Myocyte (in vitro differentiated cells): ENCODE measurements at places on chromosomes 6 and 20. TPM values are rescaled to one million over a fixed set of nuclear protein-coding genes. Genes with fewer than 3 reads are reported as not detected.

The DZANK1 gene
- 0.32 and 1.1 TPM in 2 replicates for total RNA-seq

The CCM2L gene
- total RNA-seq = not detected in 2 replicates

The MLIP gene
- 5.2 and 18.3 TPM in 2 replicates for total RNA-seq

The MCCD1 gene
- not detected in 2 replicates for total RNA-seq

- DNase-seq = no peak
Measured at GRCh38 chr6:169991913-169992312, 240.5 kb downstream of the ERMARD start.

DNA sequence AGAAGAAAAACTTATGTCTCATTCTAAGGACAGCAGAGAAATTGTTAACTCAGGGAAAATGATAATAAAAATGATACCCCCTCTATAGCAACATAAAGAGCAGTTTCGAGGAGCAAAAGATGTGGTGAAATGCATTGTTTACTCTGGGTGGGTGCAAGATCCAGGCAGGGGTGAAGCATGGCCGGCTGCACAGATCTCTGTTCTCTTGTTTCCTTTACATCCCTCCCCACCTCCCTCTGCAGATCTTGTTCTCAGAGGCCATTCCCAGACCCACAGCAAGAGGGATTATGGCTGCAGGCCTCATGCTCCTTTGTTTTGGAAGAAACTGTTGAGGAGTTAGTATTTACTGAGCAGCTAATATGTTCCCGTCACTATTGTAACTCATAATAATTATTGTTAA, 1.8 kb downstream of the BTN3A1 start:
- no peak for DNase-seq

DNA sequence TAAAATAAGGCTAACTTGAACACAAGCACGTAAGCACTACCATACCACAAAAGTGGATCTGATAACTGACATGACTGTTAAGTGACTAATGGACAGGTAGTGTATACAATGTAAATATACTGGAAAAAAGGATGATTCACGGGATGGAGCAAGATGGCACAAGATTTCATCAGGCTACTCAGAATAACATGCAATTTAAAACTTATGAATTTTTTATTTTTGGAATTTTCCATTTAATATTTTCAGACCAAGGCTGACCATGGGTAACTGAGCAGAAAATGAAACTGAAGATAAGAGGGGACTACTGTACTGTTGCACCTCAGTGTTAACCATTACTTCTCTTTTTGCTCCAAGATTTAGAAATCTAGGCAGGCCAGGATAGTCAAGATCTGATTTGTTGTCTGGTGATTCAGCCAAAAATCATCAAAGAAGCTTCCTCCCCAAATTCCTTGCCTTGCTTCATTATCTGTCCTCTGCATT, 45.4 kb downstream of the TPBG start:
- no peak for DNase-seq

DNA sequence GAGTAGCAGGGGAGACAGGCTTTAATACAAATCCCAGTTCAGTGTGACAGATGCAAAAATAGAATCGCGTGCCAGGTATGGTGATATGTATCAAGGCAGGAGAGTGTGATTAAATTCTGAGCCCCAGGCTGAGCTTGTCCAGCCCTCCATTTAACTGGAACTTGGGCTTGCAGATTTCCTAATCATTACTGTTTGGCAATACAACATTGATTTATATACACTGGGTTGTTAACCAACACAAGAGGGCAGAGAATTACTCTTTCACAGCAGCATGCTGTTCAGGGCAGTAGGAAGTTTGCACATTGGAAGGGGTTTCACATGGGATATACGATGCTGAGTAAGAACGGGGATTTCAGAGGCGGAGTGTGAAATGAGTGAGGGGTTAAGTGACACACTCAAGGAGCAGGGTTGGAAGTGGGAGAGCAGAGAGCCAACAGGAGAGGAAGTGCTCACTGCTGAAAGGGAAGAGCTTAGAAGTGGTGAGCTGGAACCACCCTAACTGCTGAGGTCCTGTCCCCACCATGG, 70.8 kb upstream of the ATXN1 start:
- DNase-seq = no peak

GRCh38 chr6:16909658-16910360, 148.5 kb upstream of the ATXN1 start:
- DNase-seq = peak; percentile 2
